Stimulated activated CD8-positive, alpha-beta memory T cell treated with anti-CD3 and anti-CD28 coated beads, Interleukin-7, amount 100 ng/mL, for 1 hour (primary cell): ENCODE measurements at places on chromosomes 13 and 19.

DNA sequence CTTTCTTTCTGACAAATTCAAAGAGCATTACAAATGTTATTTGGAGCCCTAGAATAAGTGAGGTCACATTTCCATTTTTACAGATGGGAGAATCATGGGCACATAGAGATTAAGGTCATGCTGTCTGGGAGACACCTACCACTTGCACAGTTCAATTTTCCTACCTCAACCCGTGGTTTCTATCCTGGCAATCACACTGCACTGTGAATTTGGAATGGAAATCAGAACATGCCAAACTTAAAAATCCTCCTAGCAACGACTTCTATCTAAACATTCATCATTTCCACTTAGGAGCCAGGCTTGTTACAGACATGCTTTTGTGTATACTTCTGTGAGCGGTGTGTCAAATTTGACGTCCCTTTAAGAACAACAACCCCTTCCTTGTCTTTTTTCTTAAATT lies 251.5 kb downstream of the DNAJC15 start:
- no peak for DNase-seq

DNA sequence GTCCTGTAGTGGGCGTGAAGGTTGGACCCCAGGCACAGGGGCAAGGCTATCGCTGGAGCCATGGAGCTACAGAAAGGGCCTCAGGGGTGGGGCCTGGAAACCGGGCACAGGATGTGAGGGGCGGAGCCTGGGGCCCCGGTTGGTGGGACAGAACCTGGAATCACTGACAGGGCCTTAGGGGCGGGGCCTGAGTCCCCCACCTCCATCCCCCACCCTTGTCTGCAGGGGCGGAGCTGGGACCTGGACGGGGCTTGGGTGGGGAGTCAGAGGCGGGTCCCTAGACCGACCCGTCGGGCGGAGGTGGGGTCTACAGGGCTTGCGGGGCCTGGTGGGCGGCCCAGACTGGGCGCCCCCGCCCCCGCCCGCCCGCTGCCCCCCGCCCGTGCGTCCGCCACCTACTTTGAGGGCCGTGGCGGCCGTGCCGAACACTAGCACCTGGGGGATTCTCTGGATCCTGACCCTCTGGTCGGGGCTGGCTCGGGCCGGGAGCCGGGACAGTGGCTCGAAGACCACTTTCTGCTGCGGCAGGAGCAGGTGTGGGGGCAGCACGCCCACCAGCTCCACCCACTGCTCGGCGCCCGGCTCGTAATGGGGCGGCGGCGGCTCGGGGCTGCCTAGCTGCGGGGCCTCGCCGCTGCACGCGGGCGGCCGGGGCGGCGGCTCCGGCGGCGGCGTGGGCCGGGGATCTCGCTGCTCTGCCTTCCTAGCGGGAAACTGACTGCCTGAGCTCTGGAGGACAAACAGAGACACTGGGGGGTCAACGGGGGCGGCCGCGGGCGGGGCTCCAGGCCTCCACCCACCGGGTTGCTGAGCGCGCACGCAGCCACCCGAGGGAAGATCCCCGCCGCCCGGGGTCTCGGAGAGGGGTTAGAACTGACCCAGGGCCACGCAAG lies 26.3 kb downstream of the DCAF15 start:
- DNase-seq = no peak

GRCh38 chr13:71210861-71211260 lies 656.1 kb downstream of the DACH1 start:
- no peak for DNase-seq

- no peak for DNase-seq
Observed at GRCh38 chr19:49861107-49861506, 6.3 kb downstream of the PNKP start.

DNA sequence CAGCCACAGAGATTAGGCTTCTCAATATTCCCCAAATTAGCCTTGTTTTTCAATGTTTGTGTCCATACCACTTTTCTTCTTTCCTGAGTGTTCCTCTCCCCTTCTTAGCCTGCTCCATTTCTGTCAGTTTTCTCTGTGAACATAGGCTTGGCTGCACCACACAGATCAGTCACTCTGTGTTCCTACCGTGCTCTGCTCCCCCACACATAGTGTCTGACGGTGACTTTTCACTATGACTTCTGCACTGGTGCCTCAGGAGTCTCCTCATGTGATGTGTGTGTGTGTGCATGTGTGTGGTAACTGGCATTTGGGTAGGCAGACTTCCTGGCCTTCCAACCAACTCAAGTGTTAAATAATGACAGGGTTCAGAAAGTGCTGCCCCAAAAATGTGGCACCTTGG lies 47.9 kb upstream of the MYCBP2 start:
- no peak for DNase-seq

- no peak for DNase-seq
Observed at GRCh38 chr19:44725684-44726083, 22.8 kb upstream of the BCL3 start.

DNA sequence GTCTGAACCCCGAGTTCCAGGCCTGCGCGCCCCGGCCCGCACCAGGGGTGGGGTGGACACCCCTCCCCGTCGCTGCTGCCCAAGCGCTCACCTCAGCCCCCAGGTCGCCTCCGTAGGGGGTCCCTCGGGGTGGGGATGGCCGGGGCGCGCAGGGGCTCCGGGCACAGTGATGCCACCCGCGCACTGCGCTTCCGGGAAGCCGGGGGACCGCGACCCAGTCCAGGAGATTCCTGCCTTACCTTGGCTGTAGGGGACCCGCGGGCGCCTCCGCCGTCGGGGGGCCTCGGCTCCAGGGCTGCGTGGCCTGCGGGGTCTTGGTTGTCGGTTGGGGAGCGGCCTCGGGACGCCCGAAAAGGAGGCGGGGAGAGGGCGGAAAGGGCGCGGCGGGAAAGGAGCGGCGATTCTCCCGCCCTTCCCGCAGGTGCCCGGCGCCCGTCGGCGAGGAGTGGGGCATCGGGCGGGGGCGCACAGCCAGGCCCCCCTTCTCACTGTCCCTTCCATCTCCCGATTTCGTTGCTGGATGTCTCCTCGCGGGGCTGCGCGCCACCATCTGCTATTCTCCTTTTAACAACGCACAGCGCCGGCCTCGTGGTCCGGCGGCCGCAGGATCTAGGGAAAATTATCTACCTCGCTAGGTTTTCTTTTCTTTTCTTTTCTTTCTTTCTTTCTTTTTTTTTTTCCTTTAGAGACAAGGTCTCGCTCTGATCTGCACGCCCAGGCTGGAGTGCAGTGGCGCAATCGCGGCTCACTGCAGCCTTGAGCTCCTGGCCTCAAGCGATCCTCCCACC lies at the start of gene KEAP1:
KEAP1 (minus strand) TSS at position 355 of the 788 bp plus-strand sequence. CDS start 3,323 bp downstream, outside the sequence.
- no peak for DNase-seq

GRCh38 chr19:1609103-1609396 lies 3.8 kb upstream of the UQCR11 start:
- DNase-seq = no peak

- no peak for DNase-seq
Observed at GRCh38 chr13:77388944-77389624, 62.2 kb upstream of the MYCBP2 start.
